ENCODE measurements at places on chromosomes 5 and 9.

- DNase-seq, result peak; percentile 97
These were observed 642.1 kb downstream of the KCTD16 start for GRCh38 chr5:144812763-144813162.

- peak; percentile 49 for DNase-seq
These were observed 482 bp downstream of the TESK1 start for GRCh38 chr9:35605351-35606137.

DNA sequence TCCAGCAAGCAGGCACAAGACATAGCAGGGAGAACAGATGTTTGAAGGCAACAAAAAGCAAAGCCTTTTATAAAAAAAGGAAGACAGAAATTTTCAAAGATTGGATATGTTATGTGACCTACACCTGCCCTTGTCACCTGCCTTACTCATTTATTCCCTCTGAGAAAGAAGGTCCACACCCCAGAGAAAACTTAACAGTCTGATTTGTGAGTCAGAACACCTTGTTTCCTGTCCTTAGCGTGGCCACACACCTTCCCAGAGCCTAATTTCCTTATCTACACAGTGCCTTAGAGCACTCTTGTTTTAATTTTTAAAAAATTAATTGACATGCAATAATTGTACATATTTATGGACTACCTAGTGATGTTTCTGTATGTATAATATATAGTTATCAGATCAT, 419.0 kb upstream of the DAB2 start:
- DNase-seq, result no peak

- no peak for DNase-seq
These were observed 28.7 kb downstream of the LCP2 start for GRCh38 chr5:170268884-170269283.

DNA sequence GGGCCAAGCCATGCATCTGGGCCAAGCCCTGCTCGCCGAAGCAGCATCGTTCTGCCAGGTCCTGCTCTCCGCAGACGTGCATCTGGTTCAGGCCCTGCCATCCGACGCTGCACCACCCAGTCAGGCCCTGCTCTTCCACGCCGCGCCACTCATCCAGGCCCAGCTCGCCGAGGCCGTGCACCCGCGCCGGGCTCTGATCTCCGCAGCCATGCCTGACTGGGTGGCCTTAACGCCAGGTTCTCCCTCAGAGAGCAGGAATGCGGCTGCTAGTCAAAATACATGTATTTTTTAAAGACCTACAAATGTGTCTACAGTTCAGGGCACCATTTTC, 891.1 kb upstream of the CTNND2 start:
- no peak for DNase-seq

DNA sequence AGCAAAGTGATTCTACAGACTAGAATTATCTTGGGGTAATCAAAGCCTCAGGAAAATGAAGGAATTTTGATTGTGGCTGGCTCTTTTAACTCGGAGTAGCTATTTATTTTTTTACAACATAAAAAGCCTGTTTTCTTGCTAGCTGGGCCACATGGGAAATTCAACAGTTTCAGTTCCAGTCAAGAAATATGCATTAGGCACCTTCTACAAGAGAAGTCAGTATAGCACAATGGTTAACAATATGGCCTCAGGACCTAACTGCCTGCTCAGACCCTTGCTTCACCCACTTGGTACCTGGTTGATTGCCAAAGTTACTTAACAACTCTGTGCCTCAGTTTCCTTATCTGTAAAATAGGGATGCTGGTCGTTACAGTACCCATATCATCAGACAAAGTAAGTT, 586.2 kb downstream of the ZNF608 start:
- DNase-seq, result no peak

DNA sequence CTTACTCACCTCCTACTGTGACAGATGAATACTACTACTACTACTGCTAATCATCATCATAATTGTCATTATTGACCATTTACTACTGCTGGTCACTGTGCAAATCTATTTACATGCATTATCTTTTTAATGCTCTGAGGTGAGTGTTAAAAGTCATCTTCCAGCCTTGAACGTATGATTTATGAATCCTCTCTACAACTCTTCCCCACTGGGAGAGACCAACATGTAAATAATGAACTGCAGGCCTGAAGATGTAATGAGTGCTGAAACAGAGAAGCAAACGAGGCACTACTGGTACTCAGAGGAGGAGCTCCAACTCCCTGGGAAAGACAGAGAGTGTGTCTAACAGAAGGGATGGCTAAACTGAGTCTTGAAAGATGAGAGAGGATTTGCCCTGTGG, 95.4 kb downstream of the JAKMIP2 start:
- no peak for DNase-seq

DNA sequence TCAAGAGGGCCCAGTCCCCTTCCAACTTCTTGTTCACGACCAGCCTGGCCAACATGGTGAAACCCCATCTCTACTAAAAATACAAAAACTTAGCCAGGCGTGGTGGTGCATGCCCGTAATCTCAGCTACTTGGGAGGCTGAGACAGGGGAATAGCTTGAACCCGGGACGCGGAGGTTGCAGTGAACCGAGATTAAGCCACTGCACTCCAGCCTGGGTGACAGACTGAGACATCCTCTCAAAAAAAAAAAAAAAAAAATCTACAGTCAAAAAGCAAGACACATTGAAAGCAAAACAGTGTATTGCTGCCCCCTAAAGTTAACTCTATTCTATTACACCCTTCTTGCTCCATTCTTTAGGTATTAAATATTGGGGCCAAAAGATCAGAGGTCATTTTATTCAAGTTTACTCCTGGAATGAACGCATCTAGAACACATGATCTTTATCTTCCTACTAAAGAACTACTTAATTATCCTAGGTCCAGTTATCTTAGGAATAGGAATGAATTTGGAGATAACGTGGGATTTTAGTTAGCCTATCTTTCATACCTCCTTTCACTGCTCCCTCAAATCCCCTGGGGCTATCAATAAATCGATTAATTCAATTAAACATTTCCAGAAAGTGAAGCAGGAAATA, 2.4 kb downstream of the ATG12 start:
- peak; percentile 69 for DNase-seq

DNA sequence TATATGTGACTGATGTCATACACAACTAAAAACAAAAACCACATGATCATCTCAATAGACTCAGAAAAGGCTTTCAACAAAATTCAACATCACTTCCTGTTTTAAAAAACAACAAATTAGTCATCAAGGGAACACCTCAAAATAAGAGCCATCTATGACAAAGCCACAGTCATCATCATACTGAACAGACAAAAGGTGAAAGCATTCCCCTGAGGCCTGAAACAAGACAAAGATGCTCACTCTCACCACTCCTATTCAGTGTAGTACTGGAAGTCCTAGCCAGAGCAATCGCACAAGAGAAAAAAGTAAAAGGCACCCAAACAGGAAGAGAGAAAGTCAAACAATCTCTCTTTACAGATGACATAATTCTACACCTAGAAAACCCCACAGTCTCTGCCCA, 893.5 kb upstream of the EDIL3 start:
- DNase-seq, result no peak

GRCh38 chr9:16870596-16871335, at the start of gene BNC2:
TSS of gene BNC2 (minus strand) at chr9:16870670. CDS start at chr9:16870648, 22 bp downstream.
- DNase-seq, result peak; percentile 75

DNA sequence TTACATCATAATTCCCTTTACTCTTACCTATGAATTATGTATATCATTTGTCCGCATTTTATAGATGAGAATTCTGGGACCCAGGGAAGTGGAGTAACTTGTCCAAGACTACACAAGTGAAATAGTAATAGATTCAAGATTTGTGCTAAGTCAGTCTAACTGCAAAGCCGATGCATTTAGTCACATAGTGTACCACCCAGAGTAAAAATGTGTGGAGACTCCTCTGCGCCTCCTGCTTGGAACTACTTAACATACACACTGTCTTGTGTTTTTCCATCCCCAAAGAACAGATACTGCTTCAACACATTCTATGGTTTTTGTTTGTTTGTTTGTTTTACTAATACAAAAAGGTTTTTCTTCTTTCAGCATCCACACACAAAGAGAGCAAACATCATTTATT, 729.8 kb downstream of the PRELID2 start:
- DNase-seq, result no peak

GRCh38 chr9:133874060-133874657, 118.0 kb downstream of the VAV2 start:
- DNase-seq, result peak; percentile 84

DNA sequence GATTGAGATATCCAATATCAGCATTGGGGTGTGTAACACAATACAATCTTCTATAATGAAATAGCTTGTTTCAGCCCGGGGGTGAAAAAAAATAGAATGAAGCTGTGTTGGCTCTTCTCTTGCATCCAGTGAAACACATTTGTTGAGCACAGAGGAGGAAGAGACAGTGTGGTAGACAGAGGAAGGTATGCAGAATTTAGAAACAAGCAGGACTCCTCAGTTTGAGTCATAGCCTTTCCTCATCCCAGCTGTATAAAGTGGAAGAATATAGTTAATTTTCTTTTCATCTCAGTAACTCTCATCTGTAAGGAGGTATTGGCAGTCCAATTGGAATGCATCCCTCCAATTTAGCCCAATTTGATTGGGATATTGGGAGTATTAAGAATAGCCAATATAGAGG, 302.2 kb upstream of the VLDLR start:
- peak; percentile 67 for DNase-seq

- no peak for DNase-seq
These were observed 394.2 kb downstream of the MLLT3 start for GRCh38 chr9:20228096-20228495.

Data from GM23248 (cell line).